BE2C (cell line): ENCODE measurements at places on chromosomes 1 and 21.

GRCh38 chr1:46180082-46180616 lies 3.9 kb upstream of the P3R3URF start:
- no peak for DNase-seq

DNA sequence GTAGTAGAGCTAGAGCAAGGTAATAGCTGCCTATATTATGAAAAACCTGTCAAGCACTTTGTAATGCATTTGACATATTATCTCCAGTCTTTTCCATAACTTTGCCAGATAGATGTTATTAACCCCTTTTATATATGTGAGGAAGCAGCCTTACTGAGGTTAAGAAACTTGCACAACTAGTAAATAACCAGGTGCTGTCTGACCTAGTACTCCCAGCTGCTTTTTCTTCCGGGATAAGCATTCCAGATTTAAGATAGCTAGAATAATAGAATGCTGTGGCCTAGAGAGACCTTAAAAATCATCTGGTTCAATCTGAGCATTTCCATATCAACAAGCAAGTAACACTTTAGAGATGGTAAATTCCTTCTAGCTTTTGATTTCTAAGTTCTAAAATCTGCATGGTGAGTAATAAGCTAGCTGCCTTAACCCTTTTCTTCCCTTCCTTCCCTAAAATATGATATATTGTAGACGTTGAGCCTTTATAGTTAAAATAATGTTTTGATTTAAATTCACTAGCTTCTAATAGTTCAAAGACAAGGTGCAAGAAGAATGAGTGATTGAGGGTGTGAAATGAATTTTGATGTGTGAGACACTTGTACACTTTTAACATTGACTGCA lies 1.8 kb downstream of the SH3GLB1 start:
- DNase-seq, result no peak

GRCh38 chr1:26015358-26015757 lies 6.2 kb upstream of the EXTL1 start:
- no peak for DNase-seq

DNA sequence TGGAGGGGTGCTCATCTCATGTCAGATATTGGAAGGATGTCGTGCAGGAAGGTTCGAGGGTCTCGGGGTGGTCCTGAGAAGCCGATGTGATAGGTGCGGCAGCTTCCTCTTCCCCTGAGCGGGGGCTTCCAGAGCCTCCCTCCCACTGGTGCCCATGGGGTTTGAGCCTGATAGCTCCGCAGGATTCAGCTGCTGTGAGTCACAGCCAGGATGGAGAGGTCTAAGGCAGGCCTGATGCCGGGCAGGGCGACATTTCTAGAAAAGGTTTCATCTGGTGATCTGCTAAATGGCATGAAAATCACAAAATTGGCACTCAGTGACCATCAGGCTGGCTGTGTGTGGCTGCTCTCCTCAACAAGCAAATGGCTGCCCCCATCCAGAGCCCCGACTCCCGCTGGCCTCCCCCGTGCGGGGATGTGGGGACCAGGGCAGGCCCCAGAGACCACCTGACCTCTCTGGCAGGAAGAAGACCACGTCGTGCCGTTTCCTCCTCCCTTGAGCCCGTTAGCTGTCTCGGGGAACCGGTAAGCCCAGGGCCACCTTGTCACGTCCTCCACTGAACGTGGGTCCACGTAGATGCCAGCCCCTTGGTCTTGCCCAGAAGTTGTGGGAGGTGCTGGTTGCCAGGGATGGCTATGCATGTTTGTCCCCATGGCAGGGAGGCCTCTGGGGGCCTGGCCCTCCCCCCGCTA lies 66.1 kb downstream of the SKI start:
- DNase-seq, result no peak

GRCh38 chr1:109404838-109405237 lies 7.1 kb upstream of the SORT1 start:
- no peak for DNase-seq

GRCh38 chr1:225476538-225476988 lies 48.7 kb upstream of the LBR start:
- no peak for DNase-seq

DNA sequence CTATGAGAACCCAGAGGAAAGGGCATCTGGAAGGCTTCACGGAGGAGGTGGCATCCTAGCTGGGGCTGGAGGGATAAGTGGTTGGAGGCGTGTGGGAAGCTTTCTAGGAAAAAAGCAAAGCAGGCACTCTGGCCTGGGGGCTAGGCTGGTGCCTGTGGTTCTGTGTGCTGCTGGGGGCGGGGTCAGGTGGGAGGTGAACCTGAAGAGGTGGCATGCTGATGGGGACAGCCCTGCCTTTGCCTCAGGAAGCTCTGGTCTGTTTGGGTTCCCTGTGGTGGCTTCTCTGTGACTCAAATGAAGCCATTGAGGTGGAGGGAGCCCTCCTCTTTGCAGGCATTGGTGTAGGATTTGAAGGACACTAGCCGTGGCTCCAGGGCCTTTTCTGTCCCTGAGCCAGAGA lies 221.6 kb upstream of the POU3F1 start:
- no peak for DNase-seq

- no peak for DNase-seq
Measured at GRCh38 chr1:22537441-22538139, 25.7 kb upstream of the EPHA8 start.

GRCh38 chr1:103783944-103784377 lies 34.3 kb downstream of the AMY1C start:
- no peak for DNase-seq

GRCh38 chr1:7680955-7681268 lies 90.2 kb upstream of the VAMP3 start:
- no peak for DNase-seq

DNA sequence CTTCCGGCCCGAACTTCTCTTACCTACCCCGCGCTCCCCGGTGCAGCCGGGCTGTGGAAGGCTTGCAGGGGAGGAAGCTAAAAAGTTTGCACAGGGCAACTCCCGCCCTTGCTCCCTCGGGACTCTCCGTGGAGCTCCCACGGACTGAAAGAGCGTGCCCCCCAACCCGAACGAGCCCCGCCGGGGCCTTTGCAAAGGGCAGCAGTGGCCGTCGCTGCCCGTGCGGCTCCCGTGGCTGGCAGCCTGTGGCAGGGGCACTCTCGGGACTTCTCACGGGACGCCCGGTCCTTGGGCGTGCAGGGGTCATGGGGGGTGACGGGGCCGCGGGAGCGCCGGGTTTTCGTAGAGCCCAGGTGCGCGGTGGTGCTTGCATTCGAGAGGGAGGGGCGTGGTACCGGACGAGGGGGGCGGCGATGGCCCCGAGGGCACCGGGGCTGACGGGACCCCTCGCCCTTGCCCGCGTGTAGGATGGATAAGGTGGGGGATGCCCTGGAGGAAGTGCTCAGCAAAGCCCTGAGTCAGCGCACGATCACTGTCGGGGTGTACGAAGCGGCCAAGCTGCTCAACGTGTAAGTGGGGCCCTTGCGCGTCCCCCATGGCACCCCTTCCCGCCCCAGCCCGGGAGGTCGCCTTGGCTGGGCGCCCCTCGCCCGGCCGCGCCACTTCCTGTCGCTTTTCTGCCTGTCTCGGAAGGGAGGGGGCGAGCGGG lies 711 bp downstream of the GADD45A start:
- DNase-seq, result peak; percentile 30

DNA sequence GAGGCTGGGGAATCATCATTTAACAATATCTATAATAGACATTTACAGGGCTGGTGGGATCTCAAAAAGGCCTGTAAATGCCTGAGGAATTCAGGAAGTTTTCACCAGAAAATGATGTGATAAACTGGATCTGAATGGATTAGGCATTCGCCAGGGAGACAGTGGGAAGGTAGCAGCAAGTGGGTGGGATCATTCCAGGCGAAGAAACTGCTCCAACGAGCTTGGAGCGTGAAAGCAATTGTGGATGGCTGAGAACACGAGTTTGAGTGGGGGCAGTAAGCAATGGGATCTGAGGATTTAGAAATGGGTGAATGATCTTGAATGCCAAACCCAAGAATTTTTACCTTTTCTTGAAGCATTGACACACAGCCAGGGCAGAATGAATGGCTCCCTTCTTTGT lies 8.9 kb upstream of the NDUFS5 start:
- no peak for DNase-seq

GRCh38 chr1:41888756-41889155 lies 30.0 kb downstream of the HIVEP3 start:
- no peak for DNase-seq
